ENCODE measurements at places on chromosomes 1 and 21. TPM values are rescaled to one million over a fixed set of nuclear protein-coding genes. Genes with fewer than 3 reads are reported as not detected.

Gene OSCP1
- 4.1 TPM for total RNA-seq

GRCh38 chr1:206609229-206609991 is 2.9 kb downstream of the EIF2D start:
- DNase-seq = no peak
- no peaks in the 10 kb centered on the region for H3K27me3 ChIP-seq
- H3K27ac ChIP-seq = no peak overlapping the region
- H3K4me3 ChIP-seq = no peak overlapping the region
- H3K36me3 ChIP-seq = peaks cover 18% of the 10 kb centered on the region

DNA sequence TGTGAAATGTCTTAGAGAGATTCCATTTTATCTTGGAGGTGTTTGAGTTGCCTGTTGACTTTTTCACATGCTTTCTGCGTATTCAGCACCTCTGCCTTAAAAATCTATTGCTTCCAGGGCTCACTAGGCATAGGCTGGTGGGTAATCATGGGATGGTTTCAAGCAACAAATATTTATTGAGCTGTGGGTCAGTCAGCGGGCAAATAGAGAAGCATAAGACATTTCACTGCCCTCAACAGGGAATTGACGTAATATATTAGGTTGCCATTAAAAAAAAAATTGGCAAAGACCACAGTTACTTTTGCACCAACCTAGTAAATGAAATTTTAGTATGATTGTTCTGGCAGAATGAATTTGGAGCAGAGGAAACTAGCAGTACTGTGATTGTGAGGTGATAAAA is 44.3 kb upstream of the NBL1 start:
- no peak overlapping the region for H3K4me3 ChIP-seq
- DNase-seq = no peak
- no peaks in the 10 kb centered on the region for H3K36me3 ChIP-seq
- H3K27me3 ChIP-seq = no peaks in the 10 kb centered on the region
- H3K27ac ChIP-seq = no peak overlapping the region

DNA sequence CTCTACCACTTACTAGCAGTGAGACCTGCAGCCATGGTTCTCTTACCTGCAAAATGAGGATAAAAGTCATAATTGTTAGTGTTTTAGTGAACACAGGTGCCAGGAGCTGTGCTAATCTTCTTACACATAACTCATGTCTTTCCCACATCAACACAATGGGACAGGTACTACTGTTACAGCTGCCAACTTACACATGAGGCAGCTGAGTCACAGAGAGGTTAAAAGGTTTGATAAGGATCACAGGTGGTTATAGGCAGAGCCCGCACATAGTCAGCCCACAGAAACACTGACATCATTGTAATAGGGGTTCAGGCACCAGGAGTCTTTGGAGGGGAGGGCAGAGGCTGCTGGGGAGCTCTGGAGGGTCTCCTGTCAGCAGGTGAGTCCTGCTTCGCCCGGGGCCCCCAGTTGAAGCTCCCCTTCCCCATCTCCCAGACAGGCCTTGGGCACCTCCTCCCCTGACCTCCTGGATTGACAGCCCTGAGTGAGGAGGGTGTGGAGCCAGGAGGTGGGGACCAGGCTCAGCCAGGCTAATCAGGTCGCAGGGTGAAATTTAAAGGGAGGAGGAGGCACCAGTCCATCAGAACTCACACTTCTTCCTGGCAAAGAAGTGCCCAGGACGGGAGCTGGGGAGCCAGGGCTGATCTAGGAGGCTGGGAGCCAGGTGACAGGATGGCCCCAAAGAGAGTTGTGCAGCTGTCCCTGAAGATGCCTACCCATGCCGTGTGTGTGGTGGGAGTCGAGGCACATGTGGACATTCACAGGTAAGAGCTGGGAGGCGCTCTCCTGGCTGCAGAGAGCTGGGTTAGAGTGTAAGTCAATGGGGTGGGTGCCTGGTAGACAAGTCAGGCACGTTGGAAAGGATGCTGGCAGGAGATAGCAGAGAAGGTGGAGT is at the start of gene PADI1:
Gene PADI1 (plus strand): TSS at position 583 of the 895 bp plus-strand sequence. CDS start 90 bp downstream, at position 673.
- no peak within 1 kb of the TSS for H3K4me3 ChIP-seq
- no peaks in the 10 kb centered on the region for H3K36me3 ChIP-seq
- peaks cover 23% of the 10 kb centered on the region for H3K4me1 ChIP-seq
- no peaks in the 10 kb centered on the region for H3K27me3 ChIP-seq
- DNase-seq = no peak

- H3K4me3 ChIP-seq = no peak within 1 kb of the TSS
- peaks cover 40% of the 10 kb centered on the region for H3K4me1 ChIP-seq
- peak; percentile 18 for DNase-seq
- no peak within 1 kb of the TSS for H3K27ac ChIP-seq
- H3K36me3 ChIP-seq = no peaks in the 10 kb centered on the region
These were observed at the start of gene MYOM3 for GRCh38 chr1:24111996-24112779. Gene MYOM3, minus strand, starts transcription at chr1:24112135. Its CDS starts 3,499 bp downstream, at chr1:24108636.

DNA sequence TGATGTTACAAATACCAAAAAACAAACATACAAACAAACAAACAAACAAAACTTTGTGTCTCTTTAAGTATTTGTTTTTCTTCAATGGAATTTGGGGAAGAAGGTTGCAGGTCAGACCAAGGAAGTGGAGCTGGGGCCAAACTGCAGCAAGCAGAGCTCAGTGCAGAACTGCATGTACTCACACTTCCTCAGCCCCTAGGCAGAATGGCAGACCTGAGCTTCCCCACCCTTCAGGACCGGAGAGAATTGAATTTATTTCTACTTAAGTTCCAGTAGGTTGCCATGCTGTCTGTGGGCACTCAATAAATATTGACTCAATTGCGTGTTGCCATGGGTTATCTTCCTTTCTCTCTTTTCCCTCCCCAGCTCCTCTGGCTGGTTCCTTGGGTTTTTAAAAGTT is 173.6 kb downstream of the PTGER3 start:
- no peaks in the 10 kb centered on the region for H3K4me1 ChIP-seq
- no peaks in the 10 kb centered on the region for H3K27me3 ChIP-seq

DNA sequence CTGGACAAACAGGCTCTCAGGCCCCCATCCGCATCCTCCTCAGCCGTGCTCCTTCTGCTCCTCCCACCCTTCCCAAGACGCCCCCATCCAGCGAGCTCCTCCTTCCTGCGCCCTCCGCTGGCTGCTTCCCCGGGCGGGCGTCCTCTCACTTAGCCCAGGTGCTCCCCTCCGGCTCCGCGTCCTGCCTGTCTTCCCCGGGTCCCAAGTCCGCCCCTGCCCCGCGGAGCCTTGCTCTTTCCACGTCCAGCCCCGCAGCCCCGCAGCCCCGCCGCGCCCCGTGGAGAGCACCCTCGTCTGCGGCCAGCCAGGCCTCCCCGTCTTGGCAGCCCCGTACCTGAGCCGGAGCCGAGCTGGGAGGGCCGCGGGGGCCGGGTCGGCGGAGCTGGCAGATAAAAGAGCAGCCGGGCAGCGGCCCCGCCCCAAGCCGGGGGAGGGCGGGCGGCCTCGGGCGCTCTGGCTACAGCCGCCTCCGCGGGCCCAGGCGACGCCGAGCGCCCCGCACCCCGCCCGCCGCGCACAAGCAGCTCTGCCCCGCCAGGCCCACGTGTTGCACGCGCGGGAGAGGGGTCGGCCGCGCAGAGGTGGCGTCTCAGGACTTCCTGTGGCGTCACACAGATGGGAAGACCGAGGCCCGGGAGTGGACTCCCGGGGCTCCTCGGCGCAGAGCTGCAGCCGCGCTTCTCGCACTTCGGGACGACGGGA is at the start of gene PAQR7:
Gene PAQR7 (minus strand): TSS at position 555 of the 702 bp plus-strand sequence. CDS start 11,869 bp downstream, outside the sequence.
- H3K27me3 ChIP-seq = no peaks in the 10 kb centered on the region
- H3K36me3 ChIP-seq = no peaks in the 10 kb centered on the region
- H3K4me1 ChIP-seq = peaks cover 35% of the 10 kb centered on the region
- peak within 1 kb of the TSS; percentile 78 for H3K4me3 ChIP-seq
